ENCODE measurements at places on chromosomes 16 and 17. TPM values are rescaled to one million over a fixed set of nuclear protein-coding genes. Genes with fewer than 3 reads are reported as not detected.

The CCL16 gene
- total RNA-seq = not detected

The NPIPB13 gene
- 11.2 TPM for total RNA-seq

- peak; percentile 53 for DNase-seq
- peaks cover 14% of the 10 kb centered on the region for H3K4me1 ChIP-seq
- H3K27ac ChIP-seq = no peak overlapping the region
- H3K36me3 ChIP-seq = no peaks in the 10 kb centered on the region
- H3K4me3 ChIP-seq = no peak overlapping the region
- no peaks in the 10 kb centered on the region for H3K27me3 ChIP-seq
Measured at GRCh38 chr16:65908568-65908967, 457.9 kb upstream of the CDH5 start.

GRCh38 chr16:2486645-2487516 lies 12.0 kb downstream of the TBC1D24 start:
- no peaks in the 10 kb centered on the region for H3K27me3 ChIP-seq
- DNase-seq = no peak
- H3K27ac ChIP-seq = peak overlapping the region; percentile 35
- no peak overlapping the region for H3K4me3 ChIP-seq

DNA sequence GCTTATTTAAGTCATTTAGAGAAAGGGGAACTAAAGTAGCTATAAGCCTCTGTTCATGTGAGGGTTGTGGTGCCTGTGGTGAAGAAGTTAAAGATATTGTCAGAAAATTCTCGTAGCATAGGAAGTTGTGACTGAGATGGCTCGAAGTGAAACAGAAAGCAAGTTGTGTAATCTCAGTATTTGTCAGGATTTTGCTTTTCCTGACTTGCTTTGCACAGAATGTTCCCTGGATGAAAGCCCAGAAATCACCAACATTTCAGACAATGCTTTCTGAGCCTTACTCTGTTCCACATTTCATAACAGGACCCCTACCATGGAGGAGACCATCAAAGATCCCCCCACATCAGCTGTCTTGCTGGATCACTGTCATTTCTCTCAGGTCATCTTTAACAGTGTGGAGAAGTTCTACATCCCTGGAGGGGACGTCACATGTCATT lies 10.6 kb downstream of the CALCOCO2 start:
- H3K4me3 ChIP-seq = no peak overlapping the region
- no peaks in the 10 kb centered on the region for H3K36me3 ChIP-seq
- H3K4me1 ChIP-seq = no peaks in the 10 kb centered on the region
- no peak for DNase-seq
- no peak overlapping the region for H3K27ac ChIP-seq
- H3K27me3 ChIP-seq = no peaks in the 10 kb centered on the region

DNA sequence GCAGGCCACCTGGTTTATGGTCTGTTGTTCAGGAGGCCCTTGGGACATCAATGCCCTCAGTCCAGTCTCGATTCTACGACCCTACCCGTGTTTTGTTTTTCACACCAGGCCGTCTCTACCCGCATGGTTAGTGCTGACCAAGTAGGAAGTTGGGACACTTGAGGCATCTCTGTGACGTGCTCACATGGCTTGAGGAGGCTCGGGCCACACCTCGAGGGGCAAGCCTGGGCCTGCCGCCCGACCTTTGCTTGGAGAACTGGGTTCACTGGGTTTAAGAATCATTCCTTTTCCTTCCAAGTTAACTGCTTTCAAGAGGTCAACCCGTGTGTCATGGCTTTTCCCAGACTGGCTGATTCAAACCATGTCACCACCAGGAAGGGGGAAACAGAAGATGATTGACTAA lies 86.8 kb downstream of the CMIP start:
- peak overlapping the region; percentile 27 for H3K27ac ChIP-seq
- H3K4me1 ChIP-seq = peaks cover 36% of the 10 kb centered on the region
- no peak for DNase-seq
- peaks cover 13% of the 10 kb centered on the region for H3K36me3 ChIP-seq

DNA sequence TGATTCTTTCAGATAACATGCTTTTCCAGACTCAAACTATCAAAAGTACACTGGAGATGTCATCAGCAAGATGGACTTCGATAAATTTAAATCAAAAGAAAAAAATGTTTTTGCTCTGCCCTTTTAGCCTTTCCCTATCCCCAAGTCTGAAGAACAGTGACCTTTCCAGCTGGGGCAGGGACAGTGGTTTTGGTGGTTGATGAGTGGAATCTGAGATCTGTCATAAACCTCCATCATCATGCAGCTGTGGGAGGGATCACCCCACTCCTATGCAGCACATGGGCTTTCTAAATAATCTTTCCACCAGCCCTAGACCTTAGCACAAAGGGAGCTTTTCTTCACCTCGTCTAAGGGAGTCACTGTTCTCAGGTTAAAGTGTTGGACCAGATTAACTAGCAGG lies 869.5 kb upstream of the SOX9 start:
- DNase-seq = no peak
- no peaks in the 10 kb centered on the region for H3K27me3 ChIP-seq
- no peaks in the 10 kb centered on the region for H3K4me1 ChIP-seq
- no peak overlapping the region for H3K4me3 ChIP-seq
- no peak overlapping the region for H3K27ac ChIP-seq
- no peaks in the 10 kb centered on the region for H3K36me3 ChIP-seq

DNA sequence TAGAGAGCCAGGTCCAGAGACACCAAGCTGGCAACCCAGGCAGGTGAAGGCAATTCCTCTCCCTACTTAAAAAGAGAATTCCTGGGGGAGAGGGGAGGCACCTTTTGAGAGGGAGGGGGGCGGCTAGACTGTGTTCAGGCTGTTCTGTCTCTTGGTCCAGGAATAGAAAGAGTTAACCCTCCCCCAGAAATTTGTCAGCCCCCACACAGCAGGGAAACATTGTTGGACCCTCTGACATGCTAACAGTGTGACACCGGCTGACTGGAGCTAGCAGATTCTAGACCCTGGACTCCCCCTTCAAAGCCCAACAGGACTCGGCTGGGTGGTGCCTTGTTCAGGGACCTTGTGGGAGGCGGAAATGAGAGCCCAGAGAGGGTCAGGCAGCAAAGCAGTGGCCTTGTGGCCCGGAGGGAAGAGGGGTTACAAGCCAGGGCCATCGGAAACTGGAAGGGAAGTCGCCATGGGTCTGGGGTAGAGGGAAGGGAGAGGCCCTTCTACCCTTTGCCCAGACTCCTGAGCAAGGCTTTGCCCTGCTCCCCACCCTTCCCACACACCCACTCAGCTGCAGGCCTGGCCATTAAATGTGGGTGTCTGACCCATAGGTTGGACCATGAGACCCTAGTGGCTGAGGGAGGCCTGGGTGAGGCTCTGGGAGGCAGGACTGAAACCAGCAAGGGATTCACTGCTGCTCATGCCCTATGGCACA lies 44.6 kb downstream of the RAI1 start:
- H3K27ac ChIP-seq = peak overlapping the region; percentile 95
- H3K4me1 ChIP-seq = peaks cover 74% of the 10 kb centered on the region
- H3K4me3 ChIP-seq = peak overlapping the region; percentile 91
- H3K36me3 ChIP-seq = no peaks in the 10 kb centered on the region
- no peak for DNase-seq

- no peaks in the 10 kb centered on the region for H3K36me3 ChIP-seq
- no peaks in the 10 kb centered on the region for H3K27me3 ChIP-seq
- H3K27ac ChIP-seq = no peak overlapping the region
- no peak overlapping the region for H3K4me3 ChIP-seq
- DNase-seq = no peak
Measured at GRCh38 chr17:56737421-56738161, 96.1 kb downstream of the C17orf67 start.

GRCh38 chr17:36813957-36814563 lies 123.2 kb upstream of the LHX1 start:
- H3K27me3 ChIP-seq = peaks cover 88% of the 10 kb centered on the region
- H3K36me3 ChIP-seq = no peaks in the 10 kb centered on the region
- no peak overlapping the region for H3K27ac ChIP-seq
- H3K4me3 ChIP-seq = no peak overlapping the region
- peaks cover 9% of the 10 kb centered on the region for H3K4me1 ChIP-seq
- DNase-seq = no peak

GRCh38 chr17:71455219-71455618 lies 665.6 kb upstream of the SOX9 start:
- no peak for DNase-seq
- H3K27me3 ChIP-seq = no peaks in the 10 kb centered on the region
- no peak overlapping the region for H3K4me3 ChIP-seq
- H3K27ac ChIP-seq = no peak overlapping the region

DNA sequence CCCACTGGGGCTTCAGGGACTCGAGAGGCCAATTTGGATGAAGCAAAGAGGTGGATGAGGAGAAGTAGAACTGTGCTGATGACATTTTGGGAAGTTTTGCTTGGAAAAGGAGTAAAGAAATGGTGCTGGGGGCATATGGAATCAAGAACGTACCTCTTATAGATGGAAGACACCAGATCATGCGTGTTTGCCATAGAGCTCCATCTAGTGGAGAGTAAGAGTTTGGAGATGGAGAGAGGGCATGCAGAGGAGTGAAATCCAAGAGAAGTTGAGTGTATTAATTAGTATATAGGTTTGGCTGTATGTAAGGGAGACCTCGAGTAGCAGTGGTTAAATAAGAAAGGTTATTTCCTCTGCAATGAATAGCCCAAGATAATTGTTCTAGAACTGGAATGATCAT lies 56.0 kb downstream of the SHISA6 start:
- no peaks in the 10 kb centered on the region for H3K4me1 ChIP-seq
- DNase-seq = no peak
- H3K27me3 ChIP-seq = peaks cover 7% of the 10 kb centered on the region
- no peaks in the 10 kb centered on the region for H3K36me3 ChIP-seq
- H3K27ac ChIP-seq = no peak overlapping the region

DNA sequence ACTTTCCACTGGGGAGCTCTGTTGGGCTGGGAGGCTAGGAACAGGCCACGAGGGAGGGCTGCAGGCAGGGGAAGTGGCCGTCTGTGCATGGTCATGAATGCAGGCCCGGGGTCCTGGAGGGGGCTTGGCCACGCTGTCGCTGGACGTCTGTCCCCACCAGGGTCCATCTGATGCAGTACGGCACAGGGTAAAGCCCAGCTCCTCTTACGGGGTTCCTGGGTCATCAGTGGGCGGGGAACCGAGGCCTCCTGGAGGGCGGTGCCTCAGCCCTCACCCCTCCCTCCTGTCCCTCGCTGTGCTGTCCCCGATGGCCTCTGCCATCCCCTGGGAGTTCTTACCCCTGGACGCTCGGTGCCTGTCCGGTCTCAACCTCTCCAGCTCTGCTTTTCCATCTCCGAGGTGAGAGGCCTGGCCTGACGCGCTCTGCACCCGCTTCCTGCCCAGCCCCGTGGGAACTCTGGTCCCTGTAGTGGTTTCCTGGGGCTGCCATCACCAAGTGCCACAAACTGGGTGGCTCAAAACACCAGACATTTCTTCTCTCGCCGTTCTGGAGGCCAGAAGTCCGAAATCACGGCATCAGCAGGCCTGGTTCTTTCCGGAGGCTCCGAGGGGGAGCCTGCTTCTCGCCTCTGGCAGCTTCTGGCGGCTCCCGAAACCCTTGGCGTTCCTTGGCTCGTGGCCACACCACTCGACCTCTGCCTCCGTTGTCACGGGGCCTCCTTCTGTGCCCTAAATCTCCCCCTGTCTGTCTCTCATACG lies 182.8 kb downstream of the SEC14L1 start:
- peaks cover 59% of the 10 kb centered on the region for H3K4me1 ChIP-seq
- no peaks in the 10 kb centered on the region for H3K36me3 ChIP-seq
- peak overlapping the region; percentile 94 for H3K27ac ChIP-seq
- no peak overlapping the region for H3K4me3 ChIP-seq
- H3K27me3 ChIP-seq = no peaks in the 10 kb centered on the region

- H3K4me1 ChIP-seq = peaks cover 47% of the 10 kb centered on the region
- H3K27me3 ChIP-seq = no peaks in the 10 kb centered on the region
- H3K27ac ChIP-seq = peak overlapping the region; percentile 73
- H3K36me3 ChIP-seq = peaks cover 2% of the 10 kb centered on the region
- DNase-seq = peak; percentile 11
Measured at GRCh38 chr16:75377729-75378386, 55.4 kb downstream of the CFDP1 start.

DNA sequence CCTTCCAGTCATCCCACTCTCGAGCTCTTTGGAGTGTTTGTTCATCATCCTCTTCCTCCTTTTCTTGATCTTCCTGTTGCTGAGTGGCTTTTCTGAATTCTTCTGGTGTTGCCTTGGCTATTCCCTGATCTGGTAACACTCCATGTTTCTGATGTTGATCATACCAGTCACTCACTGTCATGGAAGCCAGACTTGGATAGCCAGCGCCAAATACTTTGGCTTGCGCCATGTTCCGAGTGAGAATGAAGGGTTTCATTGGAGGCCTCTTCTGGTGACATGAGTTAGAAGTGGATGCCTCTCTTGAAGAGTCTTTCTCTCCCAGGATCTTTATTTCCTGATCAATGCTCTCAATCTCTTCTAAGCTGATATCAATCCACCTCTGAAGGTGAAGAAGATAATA lies 31.2 kb downstream of the TEX14 start:
- DNase-seq = no peak
- H3K27me3 ChIP-seq = peaks cover 7% of the 10 kb centered on the region
